ENCODE measurements at places on chromosomes 12 and 14.

GRCh38 chr12:57966536-57966935 lies 25.2 kb downstream of the ATP23 start:
- no peak for DNase-seq

- no peak for DNase-seq
Observed at GRCh38 chr12:19031032-19031431, 98.5 kb upstream of the PLEKHA5 start.

DNA sequence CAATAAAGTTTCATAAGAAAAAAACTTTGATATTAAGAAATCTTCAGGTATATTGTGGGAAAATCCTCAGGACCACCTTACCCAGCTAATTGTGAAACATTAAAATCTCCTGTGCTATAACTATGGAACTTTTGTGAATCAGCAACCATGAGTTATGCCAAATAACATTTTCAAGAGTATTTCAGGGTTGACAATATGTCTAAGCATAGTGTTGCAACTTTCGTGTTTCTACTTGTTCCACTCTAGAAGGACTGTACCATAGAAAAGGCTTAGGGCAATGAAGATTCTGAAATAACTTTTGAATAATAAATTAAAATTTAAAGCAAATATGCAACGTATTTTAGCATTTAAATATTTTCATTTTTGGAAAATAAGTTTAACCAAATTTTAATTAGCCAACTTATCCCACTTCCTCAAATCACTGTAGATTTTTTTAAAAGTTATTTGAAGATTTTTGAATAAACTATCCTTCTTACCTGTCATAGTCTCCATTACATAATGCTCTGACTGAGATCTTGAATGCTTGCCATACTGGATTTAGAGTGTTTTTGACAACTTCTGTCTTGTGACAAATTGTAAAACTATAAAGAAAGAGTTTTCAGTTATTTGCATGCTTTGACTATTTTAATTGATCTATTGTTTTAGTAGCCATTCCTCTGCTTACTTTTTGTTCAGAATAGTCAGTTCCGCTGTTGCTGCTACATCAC lies 143.6 kb downstream of the CPNE8 start:
- no peak for DNase-seq

DNA sequence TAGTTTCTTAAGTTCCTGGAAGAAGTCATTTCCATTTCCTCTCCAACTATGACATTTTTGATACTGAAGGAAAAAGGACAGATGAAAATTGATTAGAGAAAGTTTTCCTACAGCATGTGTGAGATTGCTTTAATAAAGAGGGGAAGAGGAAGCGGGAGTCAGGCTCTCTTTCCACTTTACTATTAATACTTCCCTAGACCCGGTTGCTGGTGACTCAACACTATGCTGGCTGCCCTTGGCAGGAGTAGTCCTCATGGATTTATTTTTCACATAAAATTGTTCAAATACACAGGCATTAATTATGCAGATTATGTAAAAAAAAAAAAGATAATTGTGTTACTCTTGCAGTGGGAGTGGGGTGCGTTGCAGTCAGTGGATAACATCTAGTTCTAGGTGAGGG lies 293.4 kb downstream of the EGLN3 start:
- DNase-seq, result no peak

- no peak for DNase-seq
Observed at GRCh38 chr12:3119756-3120601, 42.8 kb downstream of the TSPAN9 start.

Data from activated CD4-positive, CD25-positive, alpha-beta regulatory T cell (primary cell).